ENCODE measurements at places on chromosomes 3 and 15.

DNA sequence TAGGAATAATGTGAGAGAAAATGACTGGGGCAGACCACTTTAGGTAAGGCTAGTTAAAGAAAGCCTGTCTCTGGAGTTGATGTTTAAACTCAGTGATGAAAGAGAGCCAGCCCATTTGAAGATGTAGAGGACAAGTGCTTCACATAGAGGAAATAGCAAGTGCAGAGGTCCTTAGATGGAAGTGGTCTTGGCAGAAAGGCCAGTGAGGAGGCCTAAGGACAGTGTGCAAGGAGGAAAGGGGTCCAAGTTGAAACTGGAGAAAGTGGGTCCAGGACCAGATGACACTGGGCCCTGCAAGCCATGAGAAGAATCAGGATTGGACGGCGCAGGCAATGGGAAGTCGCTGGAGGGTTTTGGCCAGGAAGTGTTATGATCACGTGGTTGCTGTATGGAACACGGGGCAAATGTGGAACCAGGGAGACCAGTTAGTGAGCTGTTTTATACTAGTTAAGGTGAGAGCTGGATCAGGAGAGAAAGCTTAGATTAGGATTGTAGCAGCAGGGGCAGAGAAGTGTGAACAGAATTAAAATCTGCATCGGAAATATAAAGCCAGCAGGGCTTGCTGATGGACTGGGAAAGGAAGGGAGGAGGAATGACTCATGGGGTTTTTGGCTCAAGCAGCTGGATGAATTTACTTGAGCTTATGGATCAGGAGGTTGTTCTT is 48.0 kb upstream of the SCAANT1 start:
- no peak for DNase-seq

GRCh38 chr3:154972951-154973350 is 107.2 kb upstream of the MME start:
- DNase-seq, result no peak

DNA sequence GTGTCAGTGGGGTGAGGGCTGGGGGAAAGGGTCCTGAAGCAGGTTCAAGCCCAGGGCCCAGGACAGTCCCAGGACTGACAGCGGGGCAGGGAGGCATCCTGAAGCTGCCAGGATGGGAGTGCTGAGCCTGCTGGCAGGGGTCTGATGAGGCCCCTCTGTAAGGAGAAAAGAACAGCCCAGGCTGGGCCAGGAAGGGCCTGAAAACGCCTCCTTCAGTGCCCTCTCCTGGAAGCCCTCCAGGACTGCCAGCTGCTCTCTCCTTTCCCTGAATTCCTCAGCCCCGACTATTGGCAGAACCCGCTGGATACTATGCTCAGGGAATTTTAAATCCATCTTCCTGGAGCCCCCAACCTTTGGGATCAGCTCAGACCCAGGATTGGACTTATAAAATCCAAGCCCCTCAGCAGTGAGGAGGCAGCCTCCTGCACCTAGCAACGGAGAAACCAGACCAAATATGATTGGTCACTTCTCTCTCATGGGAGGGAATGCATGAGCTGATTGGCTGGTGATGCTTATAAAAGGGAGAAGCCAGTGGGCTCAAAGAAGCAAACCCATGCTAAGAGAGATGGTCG is 203.5 kb upstream of the LINGO1 start:
- no peak for DNase-seq

DNA sequence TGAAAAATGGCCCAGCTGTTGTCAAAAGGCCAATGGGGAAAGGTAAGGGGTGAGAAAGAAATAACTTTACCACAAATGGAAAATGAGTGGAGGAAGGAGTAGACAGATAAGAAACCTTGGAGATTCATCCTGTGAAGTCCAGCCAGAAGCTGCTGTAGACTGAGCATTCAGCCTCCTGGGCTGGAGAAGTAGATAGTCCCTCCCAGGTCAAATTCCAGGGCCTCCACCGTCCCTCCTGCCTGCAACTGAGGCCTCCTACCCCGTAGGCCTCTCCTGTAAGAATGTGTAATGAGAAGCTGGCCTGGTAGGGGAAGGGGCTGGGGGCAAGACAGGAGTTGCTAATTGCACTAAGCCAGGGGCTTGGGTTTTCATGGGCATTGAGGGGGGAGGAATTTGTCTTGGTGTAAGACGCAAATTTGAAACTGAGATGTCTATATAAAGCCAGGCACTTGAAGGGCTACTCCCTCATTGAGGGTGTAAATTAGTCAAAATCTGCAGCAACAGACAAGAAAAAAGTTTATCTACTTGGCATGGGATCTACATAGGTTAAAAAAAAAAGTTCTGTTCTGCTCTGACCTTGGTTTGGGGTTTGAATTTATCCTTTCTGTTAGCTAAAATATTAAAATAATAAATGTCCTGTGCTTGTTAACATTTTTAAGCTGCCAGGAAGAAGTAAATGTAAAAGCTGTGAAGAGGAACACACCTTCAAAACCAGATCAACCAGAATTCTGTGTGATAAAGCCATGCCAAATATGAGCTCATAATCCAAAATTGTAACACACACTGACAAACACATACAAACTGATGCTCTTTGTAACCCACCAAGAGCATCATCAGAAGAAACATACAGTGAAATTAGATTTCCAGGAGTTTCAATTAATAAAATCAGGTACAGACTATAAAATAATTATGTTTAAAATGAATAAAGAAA is 1.7 kb upstream of the RBP2 start:
- DNase-seq, result no peak

DNA sequence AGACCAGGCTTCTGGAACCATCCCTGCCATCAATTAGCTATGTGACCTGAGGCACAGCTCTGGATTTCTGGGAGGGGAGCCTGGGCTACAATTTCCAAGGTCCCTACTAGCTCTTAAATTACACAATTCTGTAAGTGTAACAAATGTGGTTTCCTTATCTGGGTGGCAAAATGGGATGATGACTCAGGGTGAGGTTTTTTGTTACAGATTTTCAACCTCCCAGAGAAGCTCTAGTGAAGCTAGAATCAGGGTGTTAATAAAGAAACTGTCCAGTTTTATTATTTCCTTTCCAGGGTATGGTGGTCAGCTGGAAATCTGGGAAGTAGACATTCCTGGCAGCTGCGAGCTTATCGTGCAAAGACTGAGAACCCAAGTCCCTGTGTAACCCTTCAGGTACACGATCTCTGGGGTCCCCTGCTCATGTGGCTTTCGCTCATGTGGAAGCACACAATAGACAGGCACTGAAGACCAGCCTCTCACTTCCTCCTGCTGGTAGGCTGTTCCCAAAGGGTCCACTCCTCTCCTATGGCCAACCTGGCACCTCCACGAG is 7.3 kb downstream of the RAB27A start:
- no peak for DNase-seq

DNA sequence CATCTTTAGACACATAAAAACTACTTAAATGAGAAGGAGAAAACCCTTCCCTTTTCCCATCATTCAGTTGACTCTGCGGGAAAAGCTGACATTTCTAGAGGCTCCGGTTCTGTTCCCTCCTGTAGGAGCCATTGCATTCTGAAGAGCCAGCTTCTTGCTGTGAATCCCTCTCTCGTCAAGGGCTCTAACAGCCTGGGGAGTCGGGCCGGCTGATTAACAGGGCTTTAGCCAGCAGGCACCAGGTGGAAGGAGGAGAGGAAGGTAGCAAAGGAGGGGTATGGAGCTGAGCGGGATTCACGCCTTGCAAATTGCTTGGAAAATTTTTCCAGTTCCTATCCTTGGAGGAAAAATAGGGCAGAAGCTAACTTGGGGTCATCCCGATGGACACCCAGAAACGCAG is 108.3 kb upstream of the UBE2E1 start:
- no peak for DNase-seq

GRCh38 chr3:187212705-187213104 is 15.4 kb downstream of the RTP1 start:
- no peak for DNase-seq

DNA sequence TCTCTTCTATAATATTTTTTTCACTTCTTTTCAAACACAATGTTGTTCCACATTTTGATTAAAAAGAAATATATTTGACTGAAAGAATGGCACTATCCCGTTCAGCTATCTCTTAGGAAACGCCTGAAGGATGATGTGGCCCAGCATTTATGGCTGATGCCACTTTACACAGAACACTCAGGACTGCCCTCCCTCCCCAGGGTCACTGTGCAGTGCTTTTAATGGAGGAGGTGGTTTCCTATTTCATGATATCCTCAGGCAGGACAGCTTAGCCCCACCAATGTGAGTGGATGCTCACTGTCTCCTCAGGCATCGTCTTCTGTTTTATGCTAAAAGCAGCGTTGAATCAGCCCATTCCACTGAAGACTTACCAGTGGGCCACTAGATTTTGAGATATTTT is 135.9 kb downstream of the KCNAB1 start:
- DNase-seq, result no peak

GRCh38 chr15:66786708-66787488 is 84.9 kb downstream of the SMAD6 start:
- no peak for DNase-seq

DNA sequence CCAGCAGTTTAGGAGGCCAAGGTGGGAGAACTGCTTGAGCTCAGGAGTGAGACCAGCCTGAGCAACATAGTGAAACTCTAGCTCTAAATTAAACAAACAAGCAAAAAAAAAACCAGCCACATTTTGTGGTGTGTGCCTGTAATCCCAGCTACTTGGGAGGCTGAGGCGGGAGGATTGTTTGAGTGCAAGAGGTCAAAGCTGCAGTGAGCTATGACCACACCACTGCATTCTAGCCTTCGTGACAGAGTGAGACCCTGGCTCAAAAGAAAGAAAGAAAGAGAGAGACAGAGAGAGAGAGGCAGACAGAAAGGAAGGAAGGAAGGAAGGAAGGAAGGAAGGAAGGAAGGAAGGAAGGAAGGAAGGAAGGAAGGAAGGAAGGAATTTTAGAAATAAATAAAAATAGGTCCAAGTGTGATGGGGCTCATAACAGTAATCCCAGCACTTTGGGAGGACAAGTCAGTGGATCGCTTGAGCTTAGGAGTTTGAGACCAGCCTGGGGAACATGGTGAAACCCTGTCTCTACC is 38.7 kb upstream of the LRIG1 start:
- DNase-seq, result no peak

GRCh38 chr3:21624524-21624923 is 126.5 kb downstream of the ZNF385D start:
- DNase-seq, result no peak

- DNase-seq, result no peak
Observed at GRCh38 chr15:42825599-42825998, 88.7 kb upstream of the CDAN1 start.

- DNase-seq, result no peak
Observed at GRCh38 chr15:47711655-47712054, 5.7 kb upstream of the SEMA6D start.

- DNase-seq, result no peak
Observed at GRCh38 chr15:25789616-25789999, 73.5 kb downstream of the ATP10A start.

DNA sequence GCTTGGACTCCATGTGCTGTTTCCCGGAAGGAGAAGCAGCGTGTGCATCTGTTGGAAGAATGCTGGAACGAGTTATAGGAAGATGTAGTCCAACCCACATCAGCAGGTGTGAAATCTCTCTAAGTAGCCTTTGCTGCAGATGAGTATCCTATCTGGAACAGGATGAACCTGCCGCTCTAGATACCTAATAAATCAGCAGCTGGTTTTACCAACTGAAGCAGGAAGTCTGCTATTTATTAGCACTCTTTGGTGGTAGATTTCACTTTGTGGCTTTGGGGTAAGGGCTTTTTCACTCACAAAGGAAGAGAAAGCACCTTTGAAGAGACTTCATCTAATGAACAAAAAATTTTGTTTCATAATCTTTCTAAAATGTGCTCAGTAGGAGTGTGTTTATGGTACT is 66.4 kb downstream of the DCUN1D1 start:
- DNase-seq, result no peak

- no peak for DNase-seq
Observed at GRCh38 chr15:77029166-77030047, 34.5 kb downstream of the PSTPIP1 start.

GRCh38 chr3:195906865-195907683 is 1.3 kb downstream of the TNK2 start:
- DNase-seq, result no peak

GRCh38 chr3:123813876-123814275 is 70.3 kb downstream of the MYLK start:
- no peak for DNase-seq

Measured in cortex of kidney (tissue), 1 donor.